ENCODE measurements at places on chromosomes 6 and 20. TPM values are rescaled to one million over a fixed set of nuclear protein-coding genes. Genes with fewer than 3 reads are reported as not detected.

Gene SYTL3
- total RNA-seq: 2.6 TPM

Gene OXT
- total RNA-seq: not detected

Gene BPIFB1
- total RNA-seq: not detected

Gene PXT1
- total RNA-seq: 0.09 TPM

Gene SLC26A8
- not detected for total RNA-seq

Gene OR5V1
- not detected for total RNA-seq

Gene C6orf15
- not detected for total RNA-seq

Gene SYNGAP1
- total RNA-seq: 1.6 TPM

Gene BLCAP
- total RNA-seq: 37.6 TPM
